Upper lobe of right lung (tissue), 1 donor: ENCODE measurements at places on chromosomes 11 and 22. TPM values are rescaled to one million over a fixed set of nuclear protein-coding genes. Genes with fewer than 3 reads are reported as not detected.
A peak's percentile ranks its signal among the peaks of the same experiment; 100 is the strongest.

Gene FEN1
- total RNA-seq, result 4.9 TPM

GRCh38 chr22:46741974-46742519 is 4.0 kb upstream of the CERK start:
- no peak for DNase-seq

DNA sequence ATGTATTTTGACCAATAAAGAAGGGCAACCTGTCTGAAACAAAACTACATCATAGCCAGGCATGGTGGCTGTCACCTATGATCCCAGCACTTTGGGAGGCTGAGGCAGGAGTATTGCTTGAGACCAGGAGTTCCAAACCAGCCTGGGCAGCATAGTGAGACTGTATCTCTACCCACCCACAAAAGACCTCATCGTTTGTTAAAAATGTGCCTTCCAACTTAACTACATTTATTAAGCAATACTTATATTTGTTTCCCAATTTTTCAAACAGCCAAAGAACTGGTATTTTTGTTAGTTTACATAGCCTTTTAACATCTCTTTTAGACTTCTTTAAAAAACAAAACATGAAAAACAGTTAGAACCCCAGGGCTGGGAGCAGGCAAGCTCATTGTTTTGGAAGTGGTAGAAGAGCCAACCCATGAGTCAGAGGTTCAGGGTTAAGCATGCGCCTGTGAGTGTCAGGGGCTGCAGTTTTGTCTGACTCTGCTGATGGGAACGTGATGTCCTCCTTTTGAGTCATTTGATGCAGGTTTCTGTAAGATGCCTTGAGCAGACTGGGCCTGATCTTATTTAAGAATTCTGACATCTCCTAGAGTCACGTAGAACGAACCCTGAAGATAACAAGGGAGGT is 53.9 kb upstream of the CRTAM start:
- no peak for DNase-seq

Gene LRP4
- 14.0 TPM for total RNA-seq

Gene DAGLA
- 6.0 TPM for total RNA-seq

GRCh38 chr22:37285937-37286336 is 3.6 kb downstream of the CYTH4 start:
- no peak for DNase-seq

- DNase-seq, result no peak
Observed at GRCh38 chr11:70064008-70064725, 13.9 kb upstream of the ANO1 start.

DNA sequence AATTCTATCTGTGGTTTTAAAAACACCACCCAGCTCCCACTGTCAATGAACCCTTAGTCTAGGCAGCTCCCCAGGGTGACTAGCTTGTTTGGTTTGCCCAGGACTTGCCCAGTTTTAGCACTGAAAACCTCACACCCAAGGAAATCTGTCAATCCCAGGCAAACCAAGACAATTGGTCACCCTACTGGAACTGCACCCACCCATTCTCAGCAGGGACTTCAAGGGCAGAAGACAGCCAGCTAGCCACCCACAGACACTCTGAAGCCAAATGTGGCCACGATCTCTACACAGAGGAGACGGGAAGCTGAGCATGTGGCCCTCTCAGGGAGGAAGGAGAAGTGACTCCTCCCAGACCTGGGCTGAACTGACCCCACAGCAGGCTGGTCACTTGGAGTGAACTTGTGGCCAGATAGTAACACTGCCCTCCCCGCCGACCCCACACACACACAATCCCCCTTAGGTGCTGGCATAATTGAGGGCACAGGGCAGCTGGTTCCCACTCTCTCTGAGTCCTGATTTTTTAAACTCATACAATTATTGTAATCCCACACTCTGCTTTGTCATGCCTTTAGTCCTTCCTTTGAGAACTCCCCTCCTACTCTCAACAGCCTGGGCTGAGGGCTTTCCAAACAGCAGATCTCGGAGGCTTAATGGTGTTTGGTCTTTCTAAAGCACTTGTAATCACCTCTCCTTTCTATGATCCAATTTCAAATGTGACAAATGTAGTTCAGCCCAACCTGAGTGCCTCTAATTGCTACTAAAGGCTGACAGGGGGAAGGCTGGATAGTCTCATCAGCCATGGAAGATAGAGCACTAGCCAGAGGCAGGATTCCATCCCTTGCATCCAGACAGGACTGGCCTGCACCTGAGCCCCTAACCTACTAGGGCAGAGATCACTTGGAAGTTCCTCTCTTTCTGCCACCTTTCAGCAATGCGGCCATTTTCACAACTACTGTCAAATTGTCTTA is 74.7 kb upstream of the DRD2 start:
- peak; percentile 73 for DNase-seq
